Activated CD8-positive, alpha-beta memory T cell treated with anti-CD3 and anti-CD28 coated beads for 24 hours (primary cell): ENCODE measurements at places on chromosomes 5 and 9.

DNA sequence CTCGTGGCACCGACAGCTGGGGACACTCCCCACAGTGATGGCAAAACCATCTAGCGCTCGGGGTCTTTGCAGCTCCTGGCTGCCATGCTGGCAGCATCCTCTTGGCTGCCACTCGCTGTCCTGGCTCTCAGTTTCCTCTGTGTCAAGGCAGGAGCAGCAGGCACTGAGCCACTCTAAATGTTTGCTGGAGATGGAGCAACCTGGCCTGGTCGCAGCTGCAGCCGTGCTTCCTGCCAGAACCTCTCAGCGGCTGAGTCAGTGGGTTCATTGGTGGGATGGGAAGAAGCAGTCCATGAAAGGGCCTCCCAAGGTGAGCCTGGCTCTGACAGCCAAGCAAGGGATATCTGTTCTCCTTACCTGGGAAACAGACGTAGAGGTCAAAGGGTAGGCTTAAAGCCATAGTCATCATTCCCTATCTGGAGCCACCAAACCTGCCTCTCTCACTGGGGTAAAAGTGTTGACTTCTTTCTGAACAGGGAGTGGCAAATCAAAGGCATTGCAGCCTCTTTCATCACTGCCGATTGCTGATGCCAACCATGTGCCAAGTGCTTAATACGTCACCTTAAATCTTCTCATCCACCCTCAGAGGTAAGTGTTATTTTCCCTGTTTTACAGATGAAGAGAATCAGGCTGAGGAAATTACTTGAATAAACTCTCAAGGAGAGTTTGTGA, 304.8 kb upstream of the ZNF462 start:
- no peak for DNase-seq

DNA sequence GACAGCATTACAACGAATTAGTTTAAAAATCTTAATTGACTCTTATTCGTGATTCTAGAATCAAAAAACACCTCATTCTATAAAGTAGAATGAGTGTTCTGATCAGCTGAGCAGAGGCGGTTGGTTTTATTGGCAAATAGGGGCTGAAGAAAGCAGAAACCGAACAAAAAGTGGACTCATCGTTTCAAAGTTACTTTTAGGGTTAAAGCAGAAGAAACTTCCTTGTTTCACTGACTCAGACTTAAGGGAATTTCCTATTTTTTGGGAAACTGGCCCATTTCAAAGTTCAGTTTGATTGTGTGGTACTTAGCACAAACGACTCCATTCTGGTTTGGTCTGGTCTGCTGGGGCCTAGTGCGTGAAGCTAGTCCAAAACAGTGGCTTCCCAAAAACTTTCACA, 862 bp upstream of the NDUFB6 start:
- no peak for DNase-seq

DNA sequence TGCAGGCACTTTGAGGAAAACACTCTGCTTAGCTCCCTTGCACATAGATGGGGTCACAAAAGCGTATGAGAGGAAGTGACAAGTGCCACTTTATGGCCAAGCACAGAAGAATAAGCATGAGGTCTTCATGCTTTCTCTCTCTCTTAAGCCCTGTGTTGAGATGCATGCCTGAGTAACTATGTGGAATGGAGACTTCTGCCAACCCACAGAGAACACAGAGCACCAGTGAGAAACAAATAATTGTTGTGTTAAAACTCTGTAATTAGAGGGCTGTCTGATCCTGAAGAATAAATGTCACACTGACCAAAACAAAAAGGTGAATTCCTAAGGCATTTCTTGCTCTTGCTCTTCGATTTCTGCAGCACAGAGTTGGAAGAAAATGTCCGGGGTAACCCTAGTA, 488.5 kb downstream of the CTNND2 start:
- DNase-seq, result no peak

DNA sequence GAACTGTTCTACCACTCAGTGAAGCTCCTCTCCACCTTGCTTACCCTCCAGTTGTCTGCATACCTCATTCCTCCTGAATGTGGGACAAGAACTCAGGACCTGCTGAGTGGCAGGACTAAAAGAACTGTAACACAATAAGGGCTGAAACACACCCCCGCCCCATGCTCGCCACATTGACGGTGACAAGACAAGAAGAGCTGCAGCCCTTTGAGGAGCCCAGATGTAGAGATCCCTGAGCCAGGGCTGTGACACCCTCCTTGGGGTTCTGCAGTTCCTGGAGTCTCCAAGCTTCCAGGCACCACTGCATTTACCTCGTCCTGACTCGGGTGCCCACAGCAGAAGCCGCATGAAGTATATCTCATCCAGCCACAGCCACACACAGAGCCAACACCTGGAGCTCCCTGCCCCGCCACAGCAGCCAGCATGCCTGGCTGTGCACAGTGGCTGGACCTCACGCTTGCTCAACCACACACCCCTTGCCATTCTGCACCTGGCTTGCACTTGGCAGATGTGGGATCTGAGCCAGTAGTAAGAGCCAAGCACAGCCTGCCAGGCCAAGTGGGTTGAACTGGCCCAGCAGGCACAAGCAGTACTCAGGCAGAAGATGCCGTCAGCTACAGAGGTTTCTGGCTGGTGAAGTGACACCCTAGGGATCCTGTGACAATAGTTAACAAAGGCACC, 166.1 kb downstream of the RNF180 start:
- no peak for DNase-seq

DNA sequence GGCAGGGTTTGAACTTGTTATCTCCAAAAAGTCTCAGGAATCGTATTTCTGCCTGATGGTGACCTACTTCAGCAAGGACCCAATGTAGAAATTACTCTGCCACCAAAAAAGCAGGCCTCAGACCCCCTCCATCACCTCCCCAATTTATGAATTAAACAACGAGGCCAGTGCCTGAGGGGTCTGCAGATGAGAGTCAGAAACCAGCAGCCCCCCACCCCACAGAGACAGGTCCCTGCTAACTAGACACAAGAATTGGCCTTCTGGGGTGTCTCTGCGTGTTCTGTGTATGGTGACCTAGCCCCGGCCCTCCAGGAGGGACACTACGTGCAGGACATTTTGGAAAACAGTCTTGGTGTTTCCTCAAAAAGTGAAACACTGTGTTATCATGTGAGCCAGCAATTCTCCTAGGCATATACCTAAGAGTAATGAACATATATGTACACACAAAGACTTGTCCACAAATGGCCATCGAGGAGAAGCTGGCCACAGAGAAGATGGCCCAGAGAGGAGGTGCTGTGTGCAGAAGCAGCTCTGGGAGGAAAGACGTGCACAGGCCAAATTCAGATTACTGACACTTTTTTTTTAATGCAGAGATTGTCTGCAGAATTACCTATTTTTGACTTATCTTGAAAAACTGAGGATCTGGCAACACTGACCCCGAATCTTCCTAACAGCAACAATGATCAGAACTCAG, 93.8 kb downstream of the ADAMTS2 start:
- DNase-seq, result no peak
